Fibroblast of the aortic adventitia (primary cell): ENCODE measurements at places on chromosomes 7 and 10.

DNA sequence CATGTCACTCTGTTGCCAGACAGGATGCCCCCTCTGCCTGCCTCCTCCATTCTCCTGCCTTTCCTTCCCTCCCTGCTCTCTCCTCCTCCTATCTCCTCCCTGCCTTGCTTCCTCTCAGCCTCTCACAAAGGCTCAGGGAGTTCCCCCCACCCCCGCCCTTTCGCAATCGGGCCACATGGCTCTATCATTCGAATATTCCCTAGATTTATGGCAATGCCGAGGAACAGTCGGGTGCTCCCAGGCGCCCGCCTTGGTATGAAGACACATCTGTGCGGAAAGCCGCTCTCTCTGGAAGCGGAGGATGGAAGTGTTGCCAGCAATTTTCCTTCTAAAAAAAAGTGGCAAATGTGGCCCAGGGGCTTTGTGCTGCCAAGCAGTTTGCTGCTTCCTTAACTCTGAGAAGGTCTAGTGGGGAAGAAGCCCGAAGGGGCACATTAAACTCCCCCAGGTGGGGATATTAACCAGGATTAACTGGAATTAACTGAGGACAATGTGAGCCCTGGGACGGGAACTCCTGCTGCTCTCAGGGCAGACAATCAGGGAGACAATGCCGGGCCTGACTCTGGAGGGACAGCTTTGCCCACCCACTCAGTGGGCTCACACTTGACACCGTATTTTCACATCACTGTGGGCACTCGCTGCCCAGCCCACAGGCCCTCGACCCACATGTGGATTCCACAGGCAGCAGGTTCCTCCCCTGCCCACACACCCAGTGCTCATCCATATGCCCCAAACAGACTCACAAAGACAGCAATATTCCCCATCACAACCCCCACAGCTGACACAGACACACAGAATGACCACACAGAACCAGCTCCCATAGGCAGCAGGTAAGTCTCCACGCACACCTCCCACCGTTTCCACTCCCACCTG is 88.4 kb upstream of the SMNDC1 start:
- peak; percentile 70 for DNase-seq

GRCh38 chr10:132748545-132749370 is 37.2 kb downstream of the NKX6-2 start:
- no peak for DNase-seq

GRCh38 chr7:111029574-111030251 is 61.2 kb upstream of the LRRN3 start:
- peak; percentile 38 for DNase-seq

DNA sequence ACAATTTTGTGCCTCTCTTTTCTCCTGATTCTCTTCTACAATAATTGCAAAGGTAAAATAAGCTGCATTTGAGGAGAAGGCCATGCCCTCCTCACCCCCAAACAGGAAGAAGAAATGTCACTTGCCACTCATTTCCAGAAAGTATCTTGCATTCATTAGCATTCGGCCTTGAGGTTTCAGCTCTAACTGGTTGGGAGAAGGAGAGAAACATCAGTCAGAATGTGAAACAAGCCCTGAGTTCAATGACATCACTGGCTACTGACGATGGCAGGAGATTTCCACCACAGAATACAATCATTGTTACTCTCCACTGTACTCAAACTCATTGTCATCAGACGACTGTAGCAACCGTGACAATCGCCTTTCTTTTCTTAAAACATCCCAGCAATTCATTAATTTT is 72.8 kb downstream of the PRKCQ start:
- DNase-seq, result no peak

- DNase-seq, result no peak
These were observed 48.7 kb downstream of the SEMA3A start for GRCh38 chr7:84145892-84146291.

DNA sequence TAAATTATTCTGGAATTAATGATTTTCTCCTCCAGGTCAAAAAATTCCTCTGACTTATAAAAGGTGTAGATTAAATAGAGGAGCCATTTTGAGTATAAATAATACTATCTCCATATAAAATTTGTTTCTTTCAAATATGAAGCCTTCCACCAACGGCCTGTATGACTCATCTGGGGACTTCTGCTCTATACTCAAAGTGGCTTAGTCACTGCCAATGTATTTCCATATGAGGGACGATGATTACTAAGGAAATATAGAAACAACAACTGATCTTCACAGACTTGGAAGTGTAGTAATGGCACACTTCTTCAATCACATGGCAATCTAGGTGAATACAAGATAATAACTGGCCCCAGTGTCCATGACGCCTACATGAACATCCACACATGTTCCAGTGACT is 335.6 kb upstream of the HGF start:
- DNase-seq, result peak; percentile 53

GRCh38 chr10:78445308-78445707 is 411.6 kb downstream of the RPS24 start:
- DNase-seq, result no peak

- DNase-seq, result no peak
These were observed 1.0 kb upstream of the LRRTM3 start for GRCh38 chr10:66924674-66925345.

GRCh38 chr10:118990326-118990725 is 39.2 kb upstream of the NANOS1 start:
- no peak for DNase-seq

DNA sequence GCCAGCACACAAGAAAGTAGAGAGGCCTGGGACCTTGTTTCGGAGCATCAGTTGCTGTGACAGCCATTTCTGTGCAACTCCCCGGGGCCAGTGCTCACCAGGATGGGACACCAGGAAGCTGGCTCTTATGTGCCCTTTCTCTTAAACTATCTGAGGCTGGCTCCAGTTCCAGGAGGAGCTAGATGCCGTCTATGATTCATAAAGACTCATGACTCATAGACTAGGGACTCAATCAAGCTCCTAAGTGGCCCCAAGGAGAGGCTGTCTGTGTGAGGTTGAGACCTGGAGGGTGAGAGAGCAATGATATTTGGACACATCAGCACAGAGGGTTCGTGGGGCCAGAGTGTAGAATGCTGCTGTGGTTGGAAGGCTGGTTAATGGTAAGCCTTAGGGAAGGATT is 580.1 kb downstream of the CCSER2 start:
- no peak for DNase-seq

GRCh38 chr10:77603534-77603927 is 34.1 kb downstream of the KCNMA1 start:
- no peak for DNase-seq

- peak; percentile 75 for DNase-seq
These were observed 40.1 kb downstream of the BPGM start for GRCh38 chr7:134686786-134687185.

- DNase-seq, result no peak
These were observed 23.0 kb downstream of the MPP7 start for GRCh38 chr10:28279878-28280277.

GRCh38 chr7:156752367-156753228 is 112.0 kb downstream of the RNF32 start:
- no peak for DNase-seq

DNA sequence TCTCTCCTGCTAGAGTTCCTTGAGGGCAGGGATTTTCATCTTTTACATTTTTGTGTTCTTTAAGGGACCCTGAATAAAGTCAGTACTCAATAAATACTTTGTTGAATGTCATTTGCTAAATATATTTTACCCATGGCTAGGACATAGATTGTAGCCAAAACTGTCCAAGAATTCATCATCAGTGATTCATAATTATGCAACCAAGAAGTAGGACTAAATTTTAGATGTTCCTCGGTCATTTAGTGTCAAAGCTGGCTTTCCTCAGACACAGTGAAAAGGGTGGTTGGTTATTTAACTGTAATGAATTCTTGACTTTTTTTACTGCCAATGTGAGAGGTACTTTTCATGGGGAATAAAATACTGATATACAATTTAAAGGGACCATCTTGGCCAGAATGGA is 3.3 kb downstream of the NUDT13 start:
- peak; percentile 58 for DNase-seq

- DNase-seq, result no peak
These were observed 133.3 kb upstream of the HGF start for GRCh38 chr7:81903115-81903514.

- DNase-seq, result peak; percentile 61
These were observed 10.7 kb upstream of the FAM13C start for GRCh38 chr10:59373071-59373470.

GRCh38 chr10:20041931-20042330 is 225.7 kb downstream of the PLXDC2 start:
- DNase-seq, result no peak

GRCh38 chr7:47185839-47186238 is 396.1 kb downstream of the TNS3 start:
- no peak for DNase-seq

DNA sequence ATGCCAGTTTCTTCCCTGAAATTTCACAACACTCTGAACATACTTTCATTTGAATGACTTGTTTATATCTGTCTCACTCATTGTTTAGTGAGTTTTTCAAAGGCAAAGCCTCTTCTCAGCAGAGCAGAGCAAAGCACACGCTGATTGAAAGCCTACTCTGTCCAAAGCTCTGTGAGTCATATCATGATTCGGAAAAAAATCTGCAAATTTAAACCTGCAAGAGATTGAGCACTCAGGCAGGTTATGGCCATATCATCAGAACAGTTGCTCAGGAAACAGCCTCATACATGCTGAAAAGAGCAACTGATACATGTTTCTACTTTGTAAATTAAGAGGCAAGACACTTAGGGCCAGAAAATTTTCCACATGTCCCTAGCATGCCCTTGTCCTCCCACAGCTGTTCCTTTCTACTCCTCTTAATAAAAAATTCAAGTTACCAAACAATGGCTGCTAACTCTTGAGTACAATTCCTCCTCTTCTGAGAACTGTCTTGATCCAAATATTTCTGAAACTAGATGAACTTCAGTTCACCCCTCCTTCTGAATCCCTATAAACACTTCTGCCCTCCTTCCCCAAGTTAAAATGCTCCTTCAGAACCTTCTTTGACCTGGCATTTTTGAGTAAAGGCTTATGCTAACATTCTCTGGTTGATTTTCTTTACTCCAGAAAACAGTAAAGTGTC is 140.6 kb upstream of the HPS1 start:
- no peak for DNase-seq

DNA sequence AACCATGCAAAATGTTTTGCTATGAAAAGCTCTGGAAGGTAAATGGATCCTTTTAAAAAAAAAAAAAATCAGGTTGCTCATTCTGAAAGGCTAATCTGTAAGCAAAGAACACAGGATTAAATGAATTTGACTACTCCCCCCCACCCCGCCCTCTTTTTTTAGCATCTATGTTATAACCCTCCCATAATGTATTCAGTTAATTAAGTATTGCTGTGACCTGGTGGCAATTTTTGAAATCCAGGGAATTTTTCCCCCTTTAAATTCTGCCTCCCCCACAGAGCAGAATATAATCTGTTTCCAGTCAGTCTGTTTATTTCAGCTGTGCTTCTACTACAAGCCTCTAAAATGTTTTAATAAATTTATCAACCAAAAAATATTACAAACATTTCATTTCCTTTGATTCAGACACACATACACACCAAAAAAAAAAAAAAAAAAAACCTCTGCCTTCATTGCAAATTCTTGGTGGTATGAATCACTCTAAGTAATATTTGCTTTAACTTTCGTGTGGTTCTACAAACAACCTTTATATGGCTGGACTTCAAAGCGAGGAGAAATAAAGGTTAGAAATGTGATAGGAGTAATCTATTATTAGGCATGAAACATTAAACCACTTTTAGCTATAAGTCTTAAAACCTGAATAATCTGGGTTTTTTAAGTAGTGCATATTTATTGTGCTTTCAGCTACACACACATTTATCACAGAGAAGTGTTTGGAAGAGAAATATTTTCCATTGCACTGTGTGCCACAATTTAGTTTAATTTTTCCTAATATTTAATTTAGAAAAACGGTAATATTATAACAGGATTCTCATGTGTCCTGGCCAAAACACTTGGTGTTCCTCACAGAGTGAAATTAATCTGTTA is 64.4 kb upstream of the ARID5B start:
- DNase-seq, result peak; percentile 79

DNA sequence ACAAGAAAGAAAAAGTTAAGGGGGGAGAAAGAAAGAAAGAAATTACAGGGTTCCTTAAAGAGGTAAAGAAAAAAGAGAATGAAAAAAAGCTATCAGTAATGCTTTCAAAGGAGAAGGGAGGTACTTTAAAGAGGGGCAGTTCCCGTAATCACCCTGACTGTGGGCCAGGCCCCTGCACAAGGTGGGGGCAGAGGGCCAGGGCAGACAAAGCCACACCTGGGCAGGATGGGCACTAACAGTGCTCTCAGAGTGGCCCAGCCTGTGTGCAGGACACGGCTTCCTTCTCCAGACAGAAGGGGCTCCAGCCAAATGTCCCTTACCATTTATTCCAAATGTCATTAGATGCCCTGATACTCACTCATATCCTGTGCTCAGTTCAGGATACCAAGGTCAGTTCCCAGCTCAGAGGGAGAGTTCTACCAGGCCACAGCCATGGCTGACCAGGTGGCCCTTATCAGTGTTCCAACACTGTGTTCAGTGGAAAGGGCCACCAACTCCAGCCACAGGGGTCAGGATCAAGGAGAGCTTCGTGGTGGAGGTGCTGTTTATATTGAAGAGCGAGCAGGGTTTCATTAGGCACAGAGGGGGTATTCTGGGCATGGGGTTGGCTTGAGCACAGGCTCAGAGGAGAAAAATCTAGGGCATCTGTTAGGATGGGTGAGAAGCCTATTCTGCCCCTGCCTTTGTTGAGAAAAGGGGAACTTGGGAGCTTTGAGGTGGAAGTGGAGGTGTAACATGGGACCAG is 29.9 kb downstream of the DPCD start:
- DNase-seq, result no peak

DNA sequence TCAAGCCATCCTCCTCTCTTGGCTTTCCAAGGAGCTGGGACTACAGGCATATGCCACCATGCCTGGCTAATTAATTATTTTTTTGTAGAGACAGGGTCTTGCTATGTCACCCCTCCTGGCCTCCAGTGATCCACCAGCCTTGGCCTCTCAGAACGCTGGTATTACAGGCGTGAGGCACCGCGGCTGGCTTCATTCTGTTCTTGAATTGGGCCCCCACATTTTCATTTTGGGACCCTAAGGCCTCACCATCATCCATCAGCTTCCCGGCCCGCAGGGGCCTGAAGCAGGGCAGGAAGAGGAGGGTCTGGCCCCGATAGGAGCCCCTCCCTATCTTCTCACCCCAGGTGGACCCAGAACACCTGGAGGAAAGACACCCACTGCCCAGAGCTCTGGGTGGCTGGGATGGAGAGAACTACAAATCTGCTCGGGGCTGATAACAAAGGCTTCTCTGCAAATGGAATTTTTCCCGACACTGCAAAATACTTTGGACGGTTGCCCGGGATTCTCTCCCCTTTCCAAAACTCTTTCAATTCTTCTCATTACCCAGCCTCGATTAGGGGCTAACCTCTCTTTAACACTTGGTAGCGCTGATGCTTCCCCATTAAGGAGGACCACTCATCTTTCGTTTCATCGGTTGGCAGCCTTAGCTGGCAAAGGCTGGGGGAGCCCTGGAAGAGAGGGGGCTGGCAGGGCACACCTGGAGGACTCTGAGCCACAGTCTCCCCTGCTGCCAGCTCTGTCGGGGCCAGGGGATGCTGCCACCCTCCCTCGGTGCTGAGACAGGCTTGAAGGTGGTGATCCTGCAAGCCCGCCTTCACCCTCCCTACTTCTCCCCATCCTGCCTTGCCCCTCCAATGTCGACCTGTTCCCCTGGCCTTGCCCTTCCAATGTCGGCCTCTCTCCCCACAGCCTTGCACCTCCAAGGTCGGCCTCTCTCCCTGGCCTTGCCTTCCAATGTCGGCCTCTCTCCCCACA is 81.0 kb upstream of the GNA12 start:
- peak; percentile 10 for DNase-seq

GRCh38 chr7:128409596-128410450 is at the start of gene IMPDH1:
TSS of gene IMPDH1 (minus strand) at chr7:128409982. CDS start at chr7:128409901, 81 bp downstream.
- peak; percentile 81 for DNase-seq

GRCh38 chr10:47287365-47287802 is 12.6 kb upstream of the GDF10 start:
- DNase-seq, result peak; percentile 22
